Activated CD4-positive, alpha-beta T cell treated with anti-CD3 and anti-CD28 coated beads, Interleukin-2, amount 50 U/mL, for 24 hours (primary cell): ENCODE measurements at places on chromosomes 12 and 14.

DNA sequence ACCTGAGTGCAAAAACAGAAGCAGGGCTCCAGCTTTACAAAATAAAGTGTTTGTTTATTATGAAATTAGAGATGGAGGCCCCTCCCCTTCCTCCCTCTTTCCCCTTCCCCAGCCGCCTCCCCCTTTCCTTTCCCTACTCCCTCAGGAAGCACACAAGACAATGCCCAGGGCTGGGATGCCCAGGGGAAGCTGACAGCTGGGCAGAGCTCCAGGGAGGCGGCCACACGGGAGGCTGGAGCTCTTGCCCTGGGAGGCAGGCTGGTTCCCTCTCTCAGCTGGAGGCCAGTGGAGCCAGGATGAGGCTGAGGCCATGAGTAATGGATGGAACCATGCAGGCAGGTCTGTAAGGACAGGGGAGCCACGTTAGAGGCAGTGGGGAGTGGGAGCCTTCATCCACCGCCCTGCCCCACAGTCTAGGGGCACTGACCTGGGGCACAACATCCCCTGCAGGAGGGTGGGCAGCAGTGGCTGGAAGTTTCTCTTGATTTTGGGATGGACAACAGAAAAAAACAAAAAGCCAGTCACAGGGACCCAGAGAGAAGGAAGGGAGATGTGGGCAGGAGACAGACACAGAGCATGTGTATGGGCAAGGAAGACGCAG is 5.1 kb downstream of the PSMB11 start:
- DNase-seq, result no peak

DNA sequence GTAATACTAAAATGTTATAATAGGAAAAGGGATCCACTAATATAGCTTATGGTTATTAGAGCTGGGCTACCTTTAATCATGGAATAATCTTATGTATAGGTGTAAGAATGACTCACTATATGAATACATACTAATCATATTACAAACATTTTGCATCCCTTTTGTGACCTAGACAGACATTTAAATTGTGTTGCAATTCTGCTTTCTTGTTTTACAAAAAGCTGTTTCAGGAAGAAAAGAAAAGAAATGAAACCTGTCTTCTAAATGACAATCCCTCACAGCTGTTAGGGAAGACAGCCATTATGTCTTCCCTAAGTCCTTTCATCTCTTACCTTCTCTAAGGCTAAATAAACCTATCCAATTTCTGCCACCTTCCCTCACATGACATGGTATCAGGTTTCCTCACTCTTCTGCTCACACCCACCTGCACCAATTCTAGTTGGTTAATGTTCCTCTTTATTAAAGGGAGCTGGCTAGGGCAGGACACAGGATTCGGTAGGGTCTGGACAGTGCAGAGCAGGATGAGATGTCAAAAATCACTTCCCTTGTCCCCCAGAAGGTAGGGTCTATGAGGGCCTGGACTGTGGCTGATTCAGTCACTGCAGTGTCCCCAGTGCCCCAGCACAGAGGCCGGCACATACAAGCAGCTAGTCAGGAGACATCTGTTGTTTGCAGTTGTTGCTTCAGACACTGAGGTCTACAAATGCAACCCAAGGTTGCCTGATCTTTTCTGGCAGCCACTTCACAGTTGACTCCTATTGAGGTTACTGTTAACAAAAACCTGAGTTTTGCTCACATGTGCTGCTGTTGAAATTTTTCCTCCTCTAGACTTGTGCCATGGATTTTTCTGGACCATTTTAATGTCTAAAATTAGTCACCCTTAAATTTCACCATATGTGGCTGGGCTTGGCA is 3.7 kb downstream of the DHRS7 start:
- DNase-seq, result no peak

GRCh38 chr14:42872786-42873185 is 1266.1 kb downstream of the LRFN5 start:
- no peak for DNase-seq

DNA sequence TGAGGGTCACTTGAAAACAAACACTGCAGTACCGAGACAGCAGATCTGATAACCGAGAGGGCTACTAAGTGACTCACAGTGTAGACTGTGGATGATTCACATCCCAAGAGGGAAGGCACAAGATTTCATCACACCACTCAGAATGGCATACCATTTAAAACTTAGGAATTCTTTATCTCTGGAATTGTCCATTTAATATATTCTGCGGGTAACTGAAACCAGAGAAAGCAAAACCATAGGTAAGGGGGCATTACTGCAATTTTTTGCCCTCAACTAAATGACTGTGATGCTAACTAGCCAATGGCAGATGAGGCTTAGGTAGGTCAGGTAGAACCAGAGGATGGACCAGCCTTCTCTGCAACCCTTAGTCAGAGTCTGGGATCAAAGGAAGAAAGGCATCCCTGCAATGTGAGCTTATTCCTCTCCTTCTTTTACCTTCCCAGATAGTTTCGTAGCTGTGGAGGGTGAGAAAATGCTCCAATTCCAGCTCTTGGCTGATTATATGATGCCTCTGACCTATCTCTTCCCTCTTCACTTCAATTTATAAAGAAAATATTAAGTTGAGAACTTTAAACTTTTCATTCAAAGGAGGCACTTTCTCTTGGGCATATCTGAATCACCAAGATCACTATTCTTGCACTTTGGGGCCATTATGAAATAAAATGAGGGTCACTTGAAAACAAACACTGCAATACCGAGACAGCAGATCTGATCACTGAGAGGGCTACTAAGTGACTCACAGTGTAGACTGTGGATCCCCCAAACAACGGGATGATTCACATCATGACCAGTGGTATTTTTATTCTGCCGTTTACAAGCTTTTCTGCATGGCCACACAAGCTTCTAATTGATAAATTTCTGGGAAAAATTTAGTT is 6.8 kb downstream of the ART4 start:
- DNase-seq, result no peak

DNA sequence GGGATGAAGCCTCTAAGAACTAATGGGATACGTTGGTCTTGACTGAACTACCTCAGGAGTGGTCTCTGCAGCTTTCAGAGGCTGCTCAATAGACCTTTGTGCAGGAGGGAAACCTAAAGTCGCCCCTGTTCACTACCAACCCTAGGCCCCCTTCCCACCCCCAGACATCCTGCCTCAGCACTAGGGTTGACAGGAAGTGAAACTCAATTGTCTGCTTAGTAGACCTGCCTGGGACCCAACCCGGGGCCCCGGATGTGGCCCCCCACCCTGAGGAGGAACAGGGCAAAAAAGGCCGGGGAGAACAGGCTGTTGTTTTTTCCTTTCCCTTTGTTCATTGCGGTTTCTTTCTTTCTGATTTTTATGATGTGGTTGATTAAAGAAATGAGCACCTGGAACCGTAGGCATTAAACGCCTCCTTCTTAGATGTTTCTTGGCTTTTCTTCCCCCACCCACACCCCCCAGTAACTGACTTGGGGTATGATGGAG is 1.6 kb upstream of the DGKA start:
- DNase-seq, result peak; percentile 58

GRCh38 chr14:72525087-72525915 is 368.6 kb downstream of the DPF3 start:
- DNase-seq, result no peak

- DNase-seq, result no peak
These were observed 121.0 kb downstream of the FBXL14 start for GRCh38 chr12:1473418-1473817.

- DNase-seq, result no peak
These were observed 394.3 kb downstream of the EGLN3 start for GRCh38 chr14:33556382-33557121.

- no peak for DNase-seq
These were observed 22.8 kb upstream of the SLC38A2 start for GRCh38 chr12:46395388-46395787.

GRCh38 chr12:18551701-18552100 is 186.1 kb downstream of the PLCZ1 start:
- no peak for DNase-seq

- no peak for DNase-seq
These were observed at the start of gene AVPR1A for GRCh38 chr12:63150713-63151622. Gene AVPR1A (minus strand): TSS chr12:63151201. CDS start chr12:63150836, 365 bp downstream.

DNA sequence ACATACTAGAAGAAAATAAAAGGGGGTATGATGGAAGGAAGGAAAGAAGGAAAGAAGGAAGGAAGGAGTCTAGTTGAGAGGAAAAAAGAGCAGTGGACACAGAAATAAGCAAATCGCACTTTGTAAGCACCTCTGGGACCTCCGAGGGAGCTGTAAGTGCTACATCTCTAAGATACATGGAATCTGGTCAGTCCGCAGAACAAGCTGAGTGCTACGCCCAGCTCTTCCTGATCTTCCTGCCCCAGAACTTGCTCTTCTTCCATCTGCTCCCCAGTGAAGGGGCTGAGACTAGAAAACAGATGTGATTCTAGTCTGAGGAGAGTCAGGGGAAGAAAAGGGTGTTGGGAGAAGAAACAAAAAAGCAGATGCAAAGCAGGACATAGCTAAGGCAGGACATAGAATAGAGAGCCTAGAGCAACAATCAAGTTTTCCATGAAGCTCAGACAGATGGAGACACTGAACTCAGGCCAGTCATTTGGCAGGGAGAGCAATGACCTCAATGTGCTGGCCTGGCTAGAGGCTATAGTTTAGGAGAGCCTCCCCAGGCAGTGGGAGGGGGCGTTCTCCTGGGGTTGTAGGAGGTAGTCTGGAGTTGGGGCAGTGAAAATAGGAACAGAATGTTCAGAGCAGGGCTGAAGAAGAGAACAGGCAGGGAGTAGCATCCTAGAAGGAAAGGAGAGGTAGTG is 1.7 kb upstream of the MFAP5 start:
- DNase-seq, result no peak

- DNase-seq, result no peak
These were observed 162.2 kb downstream of the STXBP6 start for GRCh38 chr14:24887623-24888304.

- no peak for DNase-seq
These were observed 691 bp upstream of the OR6S1 start for GRCh38 chr14:20642182-20642581.

GRCh38 chr12:101680647-101681046 is 16.8 kb upstream of the CHPT1 start:
- no peak for DNase-seq

DNA sequence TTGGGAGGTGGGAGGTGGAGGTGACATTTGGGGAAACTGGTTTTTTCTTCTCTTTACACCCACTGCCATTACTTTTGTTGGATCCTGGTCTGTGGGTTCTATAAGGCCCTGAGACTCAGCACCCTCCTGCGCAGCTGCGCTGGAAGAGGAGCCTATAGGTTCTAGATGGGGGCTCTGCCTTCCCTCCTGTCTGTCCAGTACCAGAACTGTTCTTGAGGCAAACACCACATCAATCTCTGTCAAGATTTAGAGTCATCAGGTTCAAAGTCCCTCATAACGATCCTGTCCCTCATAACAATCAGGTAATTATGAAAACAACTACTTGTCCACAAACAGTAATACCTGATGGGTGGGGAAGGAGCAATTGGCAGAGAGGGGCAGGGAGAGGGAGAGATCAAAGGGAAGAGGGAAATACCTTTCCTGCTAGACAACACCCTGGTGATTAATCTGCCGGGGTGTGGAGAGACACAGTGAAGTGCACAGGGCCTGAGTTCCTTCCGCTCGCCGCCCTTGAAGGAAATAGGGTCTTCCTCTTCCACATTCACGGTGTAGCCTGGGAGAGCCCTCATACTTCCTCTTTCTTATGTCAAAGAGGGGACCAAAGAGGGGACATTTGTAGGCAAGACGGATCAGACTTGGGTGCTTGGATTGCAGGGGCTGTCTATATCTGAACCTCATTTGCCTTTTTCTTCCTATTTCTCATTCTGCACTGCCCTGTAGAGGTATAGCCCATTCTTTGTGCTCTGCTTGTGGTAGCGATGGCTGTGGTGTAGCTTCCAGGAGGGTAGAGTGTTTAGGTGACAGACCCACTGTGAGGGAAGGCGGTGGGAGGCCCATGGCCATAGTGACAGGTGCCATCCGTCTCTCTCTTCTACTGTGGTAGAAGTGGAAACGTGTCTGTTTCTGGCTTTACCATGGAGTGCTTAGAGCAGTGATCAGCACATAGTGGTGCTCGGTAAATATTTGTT is 12.6 kb downstream of the GPRC5A start:
- DNase-seq, result no peak

GRCh38 chr14:101027966-101028365 is 124.4 kb upstream of the RTL1 start:
- no peak for DNase-seq

DNA sequence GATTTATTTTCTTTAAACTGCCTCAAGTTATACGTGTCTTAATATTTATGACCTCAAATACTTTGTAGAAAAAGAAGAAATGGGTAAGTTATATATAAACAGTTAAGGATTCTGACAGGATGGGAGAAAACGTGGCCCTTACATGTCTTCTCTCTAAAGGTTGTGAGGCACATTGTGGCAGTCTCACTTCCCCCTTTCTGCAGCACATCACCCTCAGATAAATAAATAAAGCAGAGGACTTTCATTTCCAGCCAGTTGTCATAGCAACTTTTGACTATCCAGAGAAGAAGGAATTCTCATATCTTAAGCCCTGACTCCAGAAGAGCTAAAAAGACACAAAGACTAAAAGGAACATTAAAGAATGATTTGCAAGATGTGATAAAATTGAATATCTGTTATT is 28.8 kb upstream of the CEP83 start:
- DNase-seq, result no peak

- DNase-seq, result no peak
These were observed 120.5 kb downstream of the KCNMB4 start for GRCh38 chr12:70486588-70486987.

GRCh38 chr12:10151621-10152020 is 20.3 kb downstream of the OLR1 start:
- no peak for DNase-seq

DNA sequence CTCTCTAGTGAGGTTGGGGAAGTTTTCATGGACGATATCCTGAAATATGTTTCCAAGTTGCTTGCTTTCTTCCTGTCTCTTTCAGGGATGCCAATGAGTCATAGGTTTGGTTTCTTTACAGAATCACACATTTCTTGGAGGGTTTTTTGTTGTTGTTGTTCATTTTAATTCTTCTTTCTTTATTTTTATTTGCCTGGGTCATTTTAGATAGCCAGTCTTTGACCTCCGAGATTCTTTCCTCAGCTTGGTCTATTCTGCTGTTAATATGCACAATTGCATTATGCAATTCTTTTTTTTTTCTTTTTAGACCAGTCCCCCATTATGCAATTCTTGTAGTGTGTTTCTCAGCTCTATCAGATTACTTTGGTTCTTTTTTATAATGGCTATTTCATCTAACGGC is 338.9 kb downstream of the AEBP2 start:
- DNase-seq, result no peak

DNA sequence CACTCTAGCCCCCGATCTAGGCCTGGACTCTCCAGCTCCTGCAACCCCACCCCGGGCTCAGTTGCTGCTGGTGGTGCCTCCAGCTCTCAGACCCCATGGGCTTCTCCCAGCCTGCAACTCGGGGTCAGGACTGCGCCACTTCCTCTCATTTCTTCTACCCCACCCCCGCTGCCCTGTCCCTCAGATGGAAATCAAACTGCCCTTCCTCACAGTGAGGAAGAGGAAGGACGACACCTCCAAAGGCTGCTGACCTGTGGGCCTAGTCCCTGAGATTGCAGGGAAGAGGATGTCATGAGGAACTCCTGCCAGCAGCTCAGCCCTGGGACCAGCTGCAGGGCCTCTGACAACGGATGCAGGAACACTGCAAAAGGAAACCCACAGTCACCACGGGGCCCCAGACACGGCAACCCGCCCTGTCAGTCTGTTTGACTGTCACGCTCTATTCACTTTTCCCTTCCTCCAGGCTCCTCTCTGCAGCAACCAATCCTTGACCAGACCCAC is 29.3 kb upstream of the PNMA1 start:
- no peak for DNase-seq

- DNase-seq, result peak; percentile 23
These were observed 50.0 kb downstream of the SPRING1 start for GRCh38 chr12:116687888-116688287.

- no peak for DNase-seq
These were observed 8.6 kb downstream of the ASB2 start for GRCh38 chr14:93967637-93968250.
